Natural killer cell treated with Interleukin-12 subunit alpha and Interleukin-12 subunit beta and Interleukin-15 and Interleukin-18, amount 100 ng/mL, for 72 hours (primary cell): ENCODE measurements at places on chromosomes 5 and 9. TPM values are rescaled to one million over a fixed set of nuclear protein-coding genes. Genes with fewer than 3 reads are reported as not detected.

DNA sequence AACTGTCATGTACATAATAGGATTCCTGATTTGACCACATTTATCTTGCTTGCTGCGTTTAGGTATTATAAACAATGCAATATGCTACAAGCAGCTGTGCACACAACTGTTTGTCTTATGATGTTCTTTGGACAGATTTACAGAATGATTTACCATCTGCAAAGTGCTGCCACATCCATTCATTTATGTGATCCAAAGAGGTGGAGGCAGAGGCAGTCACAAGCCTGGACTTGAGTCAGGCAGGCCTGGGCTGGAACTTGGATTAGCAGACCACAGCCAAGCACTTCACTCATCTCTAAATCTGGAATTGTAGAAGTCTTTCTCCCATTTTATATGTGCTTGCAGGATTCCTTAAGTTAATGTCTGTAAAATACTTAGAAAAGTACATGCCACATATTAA lies 149.0 kb downstream of the INSYN2B start:
- no peak overlapping the region for H3K4me3 ChIP-seq
- H3K4me1 ChIP-seq: peaks cover 56% of the 10 kb centered on the region
- H3K27me3 ChIP-seq: no peaks in the 10 kb centered on the region
- no peak for DNase-seq

- no peaks in the 10 kb centered on the region for H3K36me3 ChIP-seq
- no peak overlapping the region for H3K27ac ChIP-seq
- no peak overlapping the region for H3K4me3 ChIP-seq
- peaks cover 30% of the 10 kb centered on the region for H3K27me3 ChIP-seq
- no peak for DNase-seq
Observed at GRCh38 chr9:72445306-72445995, 76.0 kb upstream of the TMC1 start.

DNA sequence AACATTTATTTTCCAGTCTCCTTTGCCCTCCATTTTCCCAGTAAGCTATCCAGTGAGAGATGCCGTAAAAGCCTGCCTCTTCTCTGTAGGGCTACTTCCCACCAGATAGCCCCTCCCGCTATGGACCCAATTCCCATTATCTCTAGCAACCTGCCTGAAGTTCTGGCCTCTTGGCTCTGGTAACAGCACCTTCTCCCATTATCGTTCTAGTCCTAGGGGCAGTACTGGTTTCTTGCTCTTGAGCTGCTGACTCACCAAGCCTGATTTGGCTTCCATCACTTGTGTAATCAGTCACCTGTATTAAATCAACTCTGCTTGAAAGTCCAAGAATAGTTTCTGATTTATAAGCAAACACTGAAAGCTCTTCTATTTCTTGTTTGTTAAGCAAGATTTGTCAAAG lies 42.8 kb upstream of the PARP8 start:
- no peak overlapping the region for H3K4me3 ChIP-seq
- H3K4me1 ChIP-seq: peaks cover 11% of the 10 kb centered on the region
- no peak for DNase-seq
- H3K27me3 ChIP-seq: no peaks in the 10 kb centered on the region

- no peak overlapping the region for H3K4me3 ChIP-seq
- H3K36me3 ChIP-seq: no peaks in the 10 kb centered on the region
- H3K27ac ChIP-seq: no peak overlapping the region
- H3K4me1 ChIP-seq: no peaks in the 10 kb centered on the region
- DNase-seq: no peak
- H3K27me3 ChIP-seq: no peaks in the 10 kb centered on the region
Observed at GRCh38 chr5:129359450-129359849, 100.6 kb upstream of the ADAMTS19 start.

DNA sequence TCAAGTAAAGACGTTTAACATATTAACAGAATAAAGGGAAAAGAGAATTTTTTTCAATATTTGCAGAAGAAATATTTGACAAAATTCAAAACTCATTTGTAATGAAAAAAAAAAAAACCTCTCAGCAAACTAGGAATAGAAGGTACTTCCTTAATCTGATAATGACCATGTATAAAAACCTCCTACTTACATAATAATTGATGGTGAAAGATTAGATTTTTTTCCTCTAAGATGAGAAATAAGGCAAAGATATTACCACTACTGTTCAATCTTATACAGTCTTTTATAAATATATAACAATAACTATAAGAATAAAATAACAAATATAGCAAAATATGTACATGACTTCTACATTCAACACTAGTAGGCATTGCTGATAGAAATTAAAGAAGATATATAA lies 424.6 kb upstream of the KLF4 start:
- H3K27ac ChIP-seq: no peak overlapping the region
- H3K36me3 ChIP-seq: no peaks in the 10 kb centered on the region
- H3K4me3 ChIP-seq: no peak overlapping the region
- no peaks in the 10 kb centered on the region for H3K27me3 ChIP-seq

DNA sequence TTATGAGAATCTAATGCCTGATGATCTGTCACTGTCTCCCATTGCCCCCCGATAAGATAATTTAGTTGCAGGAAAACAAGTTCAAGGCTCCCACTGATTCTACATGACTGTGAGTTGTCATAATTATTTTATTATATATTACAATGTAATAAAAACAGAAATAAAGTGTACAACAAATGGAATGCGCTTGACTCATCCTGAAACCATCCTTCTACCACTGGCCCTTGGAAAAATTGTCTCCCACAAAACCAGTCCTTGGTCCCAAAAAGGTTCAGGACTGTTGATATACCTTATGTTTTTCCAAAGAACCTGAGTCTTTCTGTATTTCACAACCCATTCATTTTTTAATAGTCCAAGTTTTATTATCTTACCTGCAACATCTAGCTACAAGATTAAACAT lies 403.5 kb downstream of the TAF11L14 start:
- no peak overlapping the region for H3K27ac ChIP-seq
- no peaks in the 10 kb centered on the region for H3K27me3 ChIP-seq
- H3K4me1 ChIP-seq: no peaks in the 10 kb centered on the region
- H3K4me3 ChIP-seq: no peak overlapping the region
- no peak for DNase-seq
- H3K36me3 ChIP-seq: no peaks in the 10 kb centered on the region

DNA sequence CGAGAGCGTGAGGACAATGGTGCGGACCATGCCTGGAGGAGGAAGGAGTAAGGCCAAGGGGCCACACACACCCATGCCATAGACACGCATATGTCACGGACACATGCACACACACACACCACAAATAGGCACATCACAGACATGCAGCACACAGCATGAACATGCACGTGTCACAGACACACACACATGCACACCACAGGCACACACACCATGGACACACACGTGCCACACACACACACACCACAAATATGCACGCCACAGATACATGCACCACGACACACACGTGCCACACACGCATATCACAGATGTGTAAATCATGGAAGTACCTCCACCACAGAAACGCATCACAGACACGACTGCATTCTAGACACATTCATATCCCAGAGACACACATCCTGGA lies 16.7 kb downstream of the TERT start:
- DNase-seq: no peak
- no peaks in the 10 kb centered on the region for H3K27me3 ChIP-seq
- no peak overlapping the region for H3K4me3 ChIP-seq
- H3K4me1 ChIP-seq: peaks cover 14% of the 10 kb centered on the region

SPINK6 gene
- not detected for total RNA-seq

FAM221B gene
- total RNA-seq: not detected

DNA sequence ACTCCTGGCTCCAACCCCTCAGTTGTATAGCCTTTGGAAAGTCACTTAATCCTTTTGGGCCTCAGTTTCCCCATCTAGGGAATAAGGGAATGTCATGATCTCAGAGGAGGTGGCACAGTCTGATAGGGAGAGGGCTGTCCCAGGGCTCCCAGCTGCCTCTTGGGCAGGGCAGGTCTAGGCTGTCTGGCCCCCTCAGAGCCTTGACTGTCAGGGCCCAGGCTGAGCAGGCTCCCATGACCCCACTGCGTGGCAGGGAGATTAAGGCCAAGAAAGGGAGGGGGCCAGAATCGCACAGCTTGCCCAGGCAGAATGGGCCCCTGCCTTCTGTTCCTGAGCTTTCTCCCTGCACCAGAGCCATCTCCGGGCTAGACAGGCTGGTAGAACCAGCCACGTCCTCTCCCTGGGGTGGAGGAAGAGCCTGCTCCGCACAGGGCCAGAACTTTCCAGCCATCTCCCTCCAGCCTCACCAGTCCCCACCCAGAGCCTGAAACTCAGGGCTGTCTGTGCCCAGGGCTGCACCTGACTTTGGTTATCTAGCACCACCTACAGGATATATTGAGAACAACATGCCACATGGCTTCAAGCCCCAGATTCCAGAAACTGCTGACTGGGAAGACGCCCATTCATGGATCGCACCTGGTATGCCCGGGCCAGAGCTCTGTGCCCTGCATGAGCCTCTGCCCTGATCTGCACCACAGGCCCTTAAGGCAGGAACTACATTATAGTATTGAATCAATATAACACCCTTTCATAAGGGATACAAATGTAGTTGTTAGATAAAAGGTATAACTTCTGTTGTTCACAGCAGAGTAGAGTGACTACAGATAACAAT lies 32.1 kb downstream of the NAIF1 start:
- no peaks in the 10 kb centered on the region for H3K27me3 ChIP-seq
- no peak overlapping the region for H3K4me3 ChIP-seq
- H3K27ac ChIP-seq: no peak overlapping the region
- peaks cover 11% of the 10 kb centered on the region for H3K4me1 ChIP-seq

DNA sequence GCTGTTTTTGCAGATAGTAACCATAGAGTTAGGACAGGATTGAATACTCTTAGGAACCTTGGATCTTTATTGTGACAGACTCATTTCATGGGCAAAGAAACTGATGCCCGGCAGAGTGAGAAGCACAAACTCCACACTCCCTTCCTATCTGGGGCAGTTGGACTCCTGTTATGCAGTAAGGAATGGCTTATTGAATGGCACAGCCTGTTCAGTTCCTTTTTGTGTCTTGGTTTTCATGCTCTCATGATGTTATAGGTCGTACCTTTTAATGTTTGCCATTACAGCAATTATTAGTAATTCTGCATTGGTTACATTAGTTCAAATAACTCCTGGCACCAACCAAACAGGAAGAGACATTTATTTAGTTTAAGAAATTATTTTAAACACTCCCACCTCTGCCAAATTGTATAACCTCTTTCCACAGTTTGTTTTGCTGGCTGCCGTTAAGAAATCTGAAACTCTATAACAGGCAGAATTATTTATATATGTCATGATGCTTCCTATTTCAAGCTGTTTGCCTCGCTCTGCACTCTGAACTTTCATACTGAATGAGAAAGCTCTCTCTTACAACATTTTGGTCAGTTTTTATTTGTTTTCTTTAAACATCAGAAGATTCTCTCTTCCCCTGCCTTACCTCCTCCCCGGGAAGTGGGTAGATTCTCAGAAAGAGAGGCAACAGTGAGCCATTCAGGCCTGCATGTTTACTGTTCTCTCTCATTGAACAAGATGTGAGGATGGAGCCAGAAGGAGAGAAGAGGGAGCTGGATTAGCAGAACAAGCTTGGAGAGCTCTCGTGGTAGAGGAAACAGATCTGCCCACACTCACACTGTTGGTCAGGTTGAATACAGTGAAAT lies 144.4 kb downstream of the ARHGEF28 start:
- H3K27me3 ChIP-seq: no peaks in the 10 kb centered on the region
- H3K27ac ChIP-seq: no peak overlapping the region
- H3K36me3 ChIP-seq: peaks cover 9% of the 10 kb centered on the region
- H3K4me3 ChIP-seq: no peak overlapping the region
- no peak for DNase-seq
- H3K4me1 ChIP-seq: no peaks in the 10 kb centered on the region

ADAMTS16 gene
- not detected for total RNA-seq

GRCh38 chr5:55231029-55231918 lies 2.1 kb downstream of the CCNO start:
- no peaks in the 10 kb centered on the region for H3K36me3 ChIP-seq
- no peak for DNase-seq
- peaks cover 23% of the 10 kb centered on the region for H3K4me1 ChIP-seq
- H3K27me3 ChIP-seq: peaks cover 58% of the 10 kb centered on the region
- peak overlapping the region; percentile 90 for H3K4me3 ChIP-seq
- peak overlapping the region; percentile 50 for H3K27ac ChIP-seq

DNA sequence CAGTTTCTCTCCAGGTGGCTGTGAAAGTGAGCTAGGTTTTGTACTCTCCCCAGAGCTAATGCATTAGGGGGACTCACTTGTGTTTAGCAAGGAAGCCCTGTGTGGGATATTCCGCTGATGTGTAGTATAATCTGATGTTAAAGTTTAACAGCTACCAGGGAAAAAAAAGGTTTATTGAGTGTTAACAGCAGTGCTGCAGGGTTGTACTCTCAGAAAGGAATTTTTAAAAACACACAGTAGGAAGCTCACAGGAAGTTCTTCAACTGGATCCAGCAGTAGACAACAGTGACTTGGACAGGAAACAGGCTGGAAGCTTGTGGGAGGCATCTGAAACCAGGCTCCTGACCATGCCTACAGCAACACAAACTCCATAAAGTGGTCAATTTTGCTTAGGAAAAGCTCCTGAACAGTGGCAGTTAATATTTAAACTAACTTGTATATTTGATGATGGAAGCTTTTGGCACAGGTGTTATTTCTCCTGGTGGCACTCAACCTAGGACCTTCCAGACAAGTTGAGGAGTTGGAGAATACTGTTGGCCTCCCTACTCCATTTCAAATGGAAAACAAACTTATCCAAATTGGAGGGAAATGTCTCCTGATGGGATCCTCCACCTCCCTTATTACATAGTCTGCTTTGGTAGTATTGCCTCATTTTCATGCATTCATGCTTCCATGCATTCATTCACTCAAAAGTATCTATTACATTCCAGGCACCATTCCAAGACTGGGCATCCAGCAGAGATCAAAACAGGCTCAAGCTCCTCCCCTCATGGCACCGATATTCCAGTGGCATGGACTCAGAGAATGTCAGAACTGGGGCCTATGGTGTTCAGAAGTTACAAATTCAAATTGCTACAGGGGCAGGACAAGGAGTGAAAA lies 54.7 kb downstream of the FOXD1 start:
- no peaks in the 10 kb centered on the region for H3K4me1 ChIP-seq
- no peak overlapping the region for H3K27ac ChIP-seq
- H3K36me3 ChIP-seq: no peaks in the 10 kb centered on the region
- H3K4me3 ChIP-seq: no peak overlapping the region
- no peak for DNase-seq
- H3K27me3 ChIP-seq: peaks cover 56% of the 10 kb centered on the region

PCA3 gene
- not detected for total RNA-seq

DNA sequence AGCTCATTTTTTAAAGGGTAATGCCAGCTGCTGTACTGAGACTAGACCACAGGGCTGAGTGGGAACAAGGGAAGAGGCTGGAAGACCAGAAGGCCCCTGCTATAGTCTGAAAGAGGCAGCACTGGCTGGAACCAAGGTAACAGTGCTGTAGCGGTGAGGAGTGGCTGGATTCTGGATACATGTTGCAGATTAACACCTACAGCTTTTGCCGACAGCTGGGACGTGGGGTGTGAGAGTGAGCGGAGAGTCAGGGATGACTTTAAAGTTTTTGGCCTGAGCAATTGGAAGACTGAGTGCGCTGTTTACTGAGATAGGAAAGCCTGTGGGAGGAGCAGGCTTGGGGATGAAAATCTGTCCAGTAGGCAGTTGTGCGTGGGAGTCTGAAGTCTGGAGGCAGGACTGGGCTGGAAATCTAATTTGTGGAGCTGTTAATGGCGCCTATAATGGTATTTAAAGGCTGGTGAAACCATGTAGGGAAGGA lies 26.5 kb downstream of the AQP7 start:
- H3K4me3 ChIP-seq: no peak overlapping the region
- H3K36me3 ChIP-seq: no peaks in the 10 kb centered on the region
- H3K4me1 ChIP-seq: no peaks in the 10 kb centered on the region
